AG04450 (cell line): ENCODE measurements at places on chromosomes 7 and 10. TPM values are rescaled to one million over a fixed set of nuclear protein-coding genes. Genes with fewer than 3 reads are reported as not detected.

- peak; percentile 1 for DNase-seq
These were observed 370.2 kb downstream of the PHF14 start for GRCh38 chr7:11343818-11344413.

- DNase-seq, result no peak
These were observed 578.8 kb upstream of the PFKP start for GRCh38 chr10:2488446-2489005.

DNA sequence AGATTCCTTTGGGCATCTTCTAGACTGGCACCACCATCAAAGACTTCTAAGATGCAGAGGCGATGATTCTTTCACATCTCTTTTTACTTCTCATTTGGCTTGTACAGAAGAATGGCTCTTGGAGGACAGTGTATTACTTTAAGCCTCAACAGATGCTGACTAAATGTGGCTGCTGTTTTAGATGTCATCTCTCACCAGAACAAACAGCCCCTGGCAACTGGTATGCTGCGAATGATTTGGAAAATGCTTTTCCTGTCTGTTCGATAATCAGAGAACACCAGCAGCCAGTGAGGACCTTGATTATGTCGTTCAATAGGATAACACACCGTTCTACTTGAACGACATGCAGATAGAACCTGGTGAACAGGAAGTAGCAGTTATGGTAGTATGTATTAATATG lies 131.8 kb downstream of the RNF216 start:
- no peak for DNase-seq

DNA sequence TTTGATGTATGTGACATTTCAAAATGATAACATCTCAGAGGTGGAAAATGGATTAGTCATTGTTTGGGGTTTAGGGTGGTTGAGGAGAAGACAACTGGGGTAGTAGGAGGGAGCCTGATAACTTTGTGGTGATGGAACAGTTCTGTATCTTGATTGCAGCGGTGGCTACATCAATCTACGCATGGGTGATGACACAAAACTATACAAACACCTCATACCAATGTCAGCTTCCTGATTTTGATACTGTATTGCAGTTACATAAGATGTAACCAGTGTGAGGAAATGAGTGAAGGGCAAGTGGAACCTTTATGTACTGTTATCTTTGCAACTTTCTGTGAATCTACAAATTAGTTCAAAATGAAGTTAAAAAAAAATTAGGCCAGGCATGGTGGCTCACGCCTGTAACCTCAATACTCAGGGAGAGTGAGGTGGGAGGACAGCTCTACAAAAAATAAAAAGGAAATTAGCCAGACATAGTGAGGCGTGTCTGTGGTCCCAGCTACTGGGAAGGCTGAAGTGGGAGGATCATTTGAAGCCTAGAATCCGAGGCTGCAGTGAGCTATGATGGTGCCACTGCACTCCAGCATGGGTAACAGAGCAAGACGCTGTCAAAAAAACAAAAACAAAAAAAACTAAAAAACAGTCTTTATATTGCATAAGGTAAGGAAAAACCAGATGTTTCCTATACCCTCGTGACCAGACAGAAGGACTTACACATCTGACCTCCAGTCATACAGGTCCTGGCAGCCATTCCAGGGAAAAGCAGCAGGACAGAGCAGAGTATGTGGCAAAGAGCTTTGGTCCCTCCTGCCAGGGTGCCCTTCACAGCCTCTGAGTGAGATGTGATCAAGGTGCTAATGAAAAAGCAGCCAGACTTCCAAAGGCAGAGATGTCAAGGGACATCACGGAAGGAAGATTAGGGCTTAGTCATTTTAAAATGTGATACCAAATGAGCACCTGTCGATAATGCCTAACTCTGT lies 50.8 kb downstream of the CYTH3 start:
- DNase-seq, result no peak

- DNase-seq, result no peak
These were observed 54.8 kb downstream of the TBXAS1 start for GRCh38 chr7:139883814-139884213.

DNA sequence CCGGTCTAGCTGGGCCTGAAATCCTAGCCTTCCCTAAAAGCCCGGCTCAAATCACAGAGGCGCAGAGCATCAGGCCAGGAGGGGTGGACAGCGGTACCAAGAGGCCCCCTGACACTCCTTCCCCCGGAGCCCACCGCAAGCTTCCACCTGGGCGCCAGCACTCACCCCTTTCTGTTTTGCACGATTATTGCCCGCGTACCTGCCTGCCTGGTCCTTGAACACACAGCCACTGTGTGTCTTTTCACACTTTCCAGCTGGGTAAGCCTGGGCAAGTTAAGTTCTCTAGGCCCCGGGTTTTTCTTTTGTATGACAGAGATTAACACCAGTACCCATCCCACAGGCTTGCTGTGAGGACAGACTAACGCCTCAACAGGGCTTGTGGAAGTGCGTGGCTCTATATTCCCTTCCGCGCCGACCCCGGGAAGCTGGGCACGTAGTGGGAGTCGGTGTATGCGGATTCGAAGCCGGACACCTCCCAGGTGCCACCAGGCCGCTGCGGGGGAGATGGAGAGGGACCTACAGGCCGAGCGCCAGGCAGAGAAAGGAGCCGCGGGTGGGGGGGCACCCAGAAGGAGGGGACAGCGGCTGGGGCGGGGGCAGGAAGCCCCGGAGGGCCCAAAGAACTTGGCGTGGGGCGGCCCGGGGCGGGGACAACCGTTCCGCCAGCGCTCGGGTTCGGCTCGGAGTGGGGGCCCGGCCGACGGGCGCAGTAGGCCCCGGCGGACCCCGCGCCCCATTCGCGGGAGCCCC lies 792 bp downstream of the ZNF746 start:
- DNase-seq, result no peak

DNA sequence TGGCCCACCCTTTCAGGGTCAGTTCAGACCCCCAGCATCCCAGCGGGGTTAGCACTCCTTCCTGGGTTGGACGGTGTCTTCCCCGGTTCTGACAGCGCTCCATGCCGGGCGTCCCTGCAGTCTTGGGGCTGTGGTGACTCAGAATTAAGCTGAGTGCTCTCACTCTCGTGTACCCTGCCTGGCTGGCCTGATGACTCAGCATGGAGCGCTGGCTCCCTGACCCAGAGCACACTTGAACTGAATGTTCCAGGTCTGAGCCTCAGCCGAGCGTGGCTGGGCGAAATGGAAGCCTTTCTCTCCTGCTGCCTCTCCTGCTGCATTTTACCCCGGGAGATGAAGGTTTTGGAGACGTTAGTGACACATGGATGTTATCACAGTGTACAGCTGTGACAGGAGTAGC lies 7.1 kb downstream of the BAG3 start:
- peak; percentile 71 for DNase-seq

DNA sequence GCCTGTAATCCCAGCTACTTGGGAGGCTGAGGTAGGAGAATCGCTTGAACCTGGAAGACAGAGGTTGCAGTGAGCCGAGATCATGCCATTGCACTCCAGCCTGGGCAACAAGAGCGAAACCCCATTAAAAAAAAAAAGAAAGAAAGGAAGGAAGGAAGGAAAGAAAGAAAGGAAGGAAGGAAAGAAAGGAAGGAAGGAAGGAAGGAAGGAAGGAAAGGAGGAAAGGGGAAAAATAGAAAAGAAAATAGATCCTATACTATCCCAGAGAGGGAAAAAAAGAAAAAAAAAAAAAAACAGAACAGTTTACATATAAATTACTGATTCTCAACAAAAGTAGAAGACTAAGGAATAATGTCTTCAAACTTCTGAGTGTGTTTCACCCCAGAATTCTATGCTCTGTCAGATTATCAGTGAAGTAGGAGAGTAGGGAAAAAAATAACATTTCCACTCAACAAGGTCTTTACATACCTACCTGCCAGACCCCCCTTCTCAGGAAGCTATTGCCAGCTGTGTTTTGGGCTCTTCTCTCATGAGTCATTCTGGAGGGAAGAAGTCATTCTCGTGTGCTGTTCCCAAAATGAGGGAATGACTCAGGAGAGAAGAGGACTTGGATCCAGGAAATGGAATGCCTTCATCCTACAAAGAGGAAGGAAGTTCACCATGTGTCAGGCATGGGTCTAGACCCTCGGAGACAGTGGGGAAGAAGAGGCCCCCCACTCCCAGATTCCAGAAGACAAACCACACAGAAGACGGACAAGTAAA lies 20.9 kb downstream of the RGS10 start:
- peak; percentile 58 for DNase-seq

- DNase-seq, result no peak
These were observed 41.8 kb downstream of the CLRN3 start for GRCh38 chr10:127850944-127851343.

DNA sequence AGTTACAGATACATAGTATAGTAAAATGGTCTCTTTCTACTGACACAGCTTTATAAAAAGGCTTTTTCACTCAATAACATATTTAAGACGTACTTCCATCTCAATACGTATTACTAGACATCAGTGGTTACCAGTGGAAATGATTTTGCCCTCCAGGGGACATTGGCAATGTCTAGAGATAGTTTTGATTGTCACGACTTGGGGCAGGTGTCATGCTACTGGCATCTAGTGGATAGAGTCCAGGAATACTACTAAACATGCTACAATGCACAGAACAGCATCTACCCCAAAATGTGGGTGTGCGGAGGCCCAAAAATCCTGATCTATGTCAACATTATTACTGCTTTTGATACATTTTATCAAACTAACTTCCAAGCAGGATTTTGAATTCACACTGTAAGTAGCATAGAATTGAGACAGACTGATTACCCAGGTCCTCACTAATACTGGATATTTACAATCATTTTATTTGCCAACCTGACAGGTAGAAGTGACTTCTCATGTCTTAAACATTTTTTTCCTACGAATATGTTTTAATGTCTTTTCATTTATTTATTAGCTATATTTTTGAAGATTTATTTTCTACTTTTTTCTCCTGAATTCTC lies 53.8 kb downstream of the HGF start:
- DNase-seq, result no peak

DNA sequence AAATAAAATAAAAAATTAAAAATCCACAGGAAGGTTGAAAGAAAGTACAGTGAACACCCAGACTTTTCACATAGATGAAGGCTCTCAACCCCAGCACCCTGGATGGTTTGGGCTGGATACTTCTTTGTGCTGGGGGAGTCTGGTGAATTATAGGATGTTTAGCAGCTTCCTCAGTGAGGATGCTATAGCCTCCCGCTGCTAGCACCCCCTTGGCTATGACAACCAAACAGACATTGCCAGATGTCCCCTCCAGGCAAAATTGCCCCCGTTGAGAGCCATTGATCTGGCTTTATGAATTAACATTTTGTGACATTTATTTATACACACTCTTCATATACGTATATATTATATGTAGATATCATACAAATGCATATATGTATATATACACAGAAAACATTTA lies 21.6 kb downstream of the SMKR1 start:
- no peak for DNase-seq

DNA sequence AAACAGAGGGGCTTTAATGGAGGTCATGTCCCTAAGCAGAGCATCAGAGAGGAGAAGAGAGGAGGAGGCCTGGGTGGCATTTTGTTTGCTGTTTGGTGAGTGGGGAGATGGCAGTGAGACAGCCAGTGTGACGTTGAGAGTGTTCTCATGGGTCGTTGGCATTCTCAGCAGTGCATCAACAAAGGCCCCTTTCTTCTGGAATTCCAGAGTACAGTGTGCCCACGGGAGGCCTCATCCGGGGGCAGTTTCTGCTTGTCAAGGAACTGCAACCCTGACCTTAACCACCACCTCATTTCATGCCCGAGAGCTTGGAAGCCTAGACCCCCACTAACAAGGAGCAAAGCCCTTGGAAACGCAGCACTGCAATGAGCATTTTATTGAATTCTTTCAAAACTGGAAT lies 92.9 kb downstream of the CELF2 start:
- DNase-seq, result no peak

DNA sequence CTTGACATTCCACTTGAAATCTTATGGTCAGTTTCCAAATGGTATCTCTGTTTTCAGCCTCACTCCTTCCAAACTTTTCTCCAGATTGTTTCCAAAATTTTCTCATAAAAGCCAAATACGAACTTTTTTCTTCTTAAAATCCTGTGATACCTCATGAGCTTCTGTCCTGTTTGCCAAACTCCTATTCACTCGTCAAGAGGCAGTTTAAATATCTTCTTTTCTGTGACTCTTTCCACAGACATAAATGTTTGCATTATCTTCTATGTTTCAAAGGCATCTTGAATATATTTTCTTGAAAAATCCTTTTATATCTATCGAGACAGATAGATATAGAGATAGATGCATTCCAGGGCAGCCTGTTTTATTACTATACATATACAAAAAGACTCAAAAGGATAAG lies 109.4 kb downstream of the NRG3 start:
- no peak for DNase-seq

DNA sequence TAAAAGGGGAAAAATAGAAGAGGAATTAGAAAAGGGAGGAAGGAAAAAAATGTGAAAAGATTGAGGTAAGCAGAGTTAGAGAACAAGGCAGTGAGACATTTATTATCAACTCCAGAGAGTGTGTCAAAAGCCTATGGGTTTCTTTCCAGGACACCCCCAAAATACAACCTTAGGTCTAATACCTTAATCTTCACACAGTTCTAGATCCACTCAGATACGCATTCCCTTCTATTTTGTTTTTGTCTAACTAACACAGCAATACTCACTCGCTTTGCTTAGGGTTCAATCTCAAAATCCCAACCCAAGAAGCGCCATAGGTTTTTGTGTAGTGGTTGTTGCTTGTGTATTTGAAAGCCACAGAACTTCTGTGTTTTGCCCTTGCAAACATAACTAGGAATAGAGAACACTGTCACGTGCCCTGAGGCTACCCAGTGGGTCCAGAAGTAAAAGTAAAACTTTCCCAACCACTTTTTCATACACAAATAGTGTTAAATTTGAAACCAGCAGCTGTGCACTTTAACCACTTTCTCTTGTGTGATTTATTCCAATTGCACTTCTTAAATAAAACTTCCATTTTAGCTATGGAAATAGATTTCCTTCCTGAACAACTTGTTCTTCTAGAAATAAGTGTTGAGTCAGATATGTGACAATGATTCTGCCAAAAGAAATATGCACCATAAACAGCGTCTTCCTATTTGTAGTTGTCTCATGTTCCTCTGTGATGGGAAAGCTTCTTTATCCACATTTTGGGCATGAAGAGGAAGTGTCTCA lies 414.7 kb upstream of the GHITM start:
- no peak for DNase-seq

- DNase-seq, result no peak
These were observed 45.9 kb upstream of the CACNB2 start for GRCh38 chr10:18094332-18094731.

DNA sequence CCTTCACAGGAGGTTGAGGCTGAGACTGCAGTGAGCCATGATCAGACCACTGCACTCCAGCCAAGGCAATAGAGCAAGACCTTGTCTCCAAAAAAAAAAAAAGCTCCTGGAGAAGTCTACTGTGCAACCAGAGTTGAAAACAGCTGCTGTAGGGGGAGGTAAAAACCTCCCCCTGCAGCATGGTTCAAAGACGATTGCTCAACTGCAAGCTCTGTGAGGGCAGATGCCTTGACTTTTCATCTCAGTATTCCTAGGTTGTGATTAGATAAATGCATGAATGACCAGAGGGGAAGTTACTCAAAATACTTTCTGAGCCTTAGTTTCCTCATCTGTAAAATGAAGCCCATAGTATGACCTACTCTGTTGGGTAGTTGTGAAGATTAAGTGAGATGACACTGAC lies 25.0 kb upstream of the PPA1 start:
- no peak for DNase-seq

- DNase-seq, result peak; percentile 65
These were observed 42.6 kb downstream of the FAM20C start for GRCh38 chr7:234708-235553.

The TMEM209 gene
- polyA plus RNA-seq, result 12.9 and 15.2 TPM in 2 replicates

The SEPTIN14 gene
- polyA plus RNA-seq, result not detected in 2 replicates

The MYH16 gene
- not detected in 2 replicates for polyA plus RNA-seq

The AQP1 gene
- polyA plus RNA-seq, result 0.32 and 0.36 TPM in 2 replicates

The FAM24B gene
- 4.0 and 4.6 TPM in 2 replicates for polyA plus RNA-seq

The CLCN1 gene
- polyA plus RNA-seq, result not detected in 2 replicates

The SEMA4G gene
- polyA plus RNA-seq, result 10.5 and 14.4 TPM in 2 replicates
